ENCODE measurements at places on chromosomes 4 and X. TPM values are rescaled to one million over a fixed set of nuclear protein-coding genes. Genes with fewer than 3 reads are reported as not detected.

- no peak for DNase-seq
Measured at GRCh38 chrX:30777575-30777974, 111.5 kb downstream of the TAB3 start.

- DNase-seq = peak; percentile 48
Measured at GRCh38 chr4:184288451-184289178, 70.9 kb upstream of the ENPP6 start.

- no peak for DNase-seq
Measured at GRCh38 chr4:92862509-92862908, 558.7 kb downstream of the GRID2 start.

GRCh38 chr4:8410641-8411271 is 29.8 kb downstream of the ACOX3 start:
- no peak for DNase-seq

DNA sequence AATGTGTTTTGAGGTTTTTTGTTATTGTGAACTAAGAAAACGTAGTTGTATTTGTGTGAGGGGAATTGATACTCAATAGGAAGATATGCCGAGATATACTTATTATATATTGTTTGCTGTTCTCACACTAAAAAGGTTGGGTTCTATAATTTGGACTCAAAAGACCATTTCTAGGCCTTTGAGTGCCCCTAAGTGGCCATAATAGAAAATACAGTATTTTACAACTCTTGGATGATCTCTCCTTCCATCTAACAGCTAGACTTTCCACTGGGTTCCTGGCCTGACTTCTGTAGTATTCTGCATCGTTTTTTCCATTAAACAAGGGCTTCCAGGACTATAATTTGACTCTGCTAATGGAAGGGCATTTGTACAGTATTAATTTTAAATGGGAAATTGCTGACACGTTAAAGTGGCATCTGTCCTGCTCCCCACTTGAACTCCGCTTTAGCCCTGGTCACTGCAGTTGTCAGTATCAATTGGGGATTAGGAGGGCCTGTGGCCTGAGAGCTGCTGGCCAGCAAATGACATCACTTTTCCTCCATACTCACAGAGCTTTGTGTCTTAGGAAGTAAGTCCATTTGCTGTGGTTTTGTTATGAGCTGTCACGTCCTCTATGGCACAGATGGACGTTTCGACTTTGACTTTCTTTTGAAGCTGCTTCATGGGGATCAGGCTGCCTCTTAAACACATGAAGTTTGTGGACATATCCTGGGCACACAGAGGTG is 176.9 kb downstream of the SLIT2 start:
- no peak for DNase-seq

CTAG2 gene
- total RNA-seq = not detected
